ENCODE measurements at places on chromosomes 5 and 9.

- ATAC-seq = peak; percentile 92
Observed at GRCh38 chr9:130220352-130220751, 45.2 kb upstream of the HMCN2 start.

GRCh38 chr5:176611435-176611834 is 1.5 kb upstream of the GPRIN1 start:
- ATAC-seq = no peak

DNA sequence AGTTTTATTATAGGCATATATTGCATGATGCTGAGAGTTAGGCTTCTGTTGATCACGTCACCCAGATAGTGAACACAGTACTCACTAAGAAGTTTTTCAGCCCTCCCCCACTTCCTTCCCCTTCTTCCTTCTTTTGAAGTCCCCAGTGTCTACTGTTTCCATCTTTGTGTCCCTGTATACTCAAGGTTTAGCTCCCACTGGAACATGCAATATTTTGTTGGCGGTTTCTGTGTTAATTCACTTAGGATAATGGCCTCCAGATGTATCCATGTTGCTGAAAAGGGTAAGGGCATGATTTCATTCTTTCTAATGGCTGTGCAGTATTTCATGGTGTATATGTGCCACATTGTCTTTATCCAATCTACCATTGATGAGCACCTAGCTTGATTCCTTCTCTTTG is 764.3 kb downstream of the MTRR start:
- ATAC-seq = no peak

DNA sequence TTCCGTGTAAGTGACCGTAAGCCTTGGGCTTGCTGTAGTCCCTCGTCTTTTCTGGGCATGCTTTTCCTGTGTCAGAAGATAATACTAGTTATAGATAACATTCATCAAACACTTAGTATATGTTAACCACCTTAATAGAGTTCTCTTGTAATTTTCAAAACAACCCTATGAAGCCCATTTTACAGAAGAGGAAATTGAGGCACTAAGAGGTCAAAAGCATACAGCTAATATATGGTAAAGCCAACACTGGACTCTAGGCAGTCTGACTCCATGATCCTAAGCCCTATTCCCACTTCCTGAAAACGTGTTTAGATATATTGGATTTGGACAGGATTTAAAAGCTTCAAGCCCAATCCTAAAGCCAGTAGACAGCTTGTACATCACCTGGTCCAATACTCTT is 153.8 kb downstream of the CEP120 start:
- ATAC-seq = no peak

GRCh38 chr5:141810702-141811101 is 67.5 kb downstream of the PCDH1 start:
- no peak for ATAC-seq

- ATAC-seq = no peak
Observed at GRCh38 chr9:90029996-90030395, 425.2 kb downstream of the GADD45G start.

GRCh38 chr9:136370687-136371532 is 2.6 kb downstream of the CARD9 start:
- ATAC-seq = peak; percentile 6

GRCh38 chr5:134577022-134577795 is 51.7 kb downstream of the JADE2 start:
- peak; percentile 93 for ATAC-seq

DNA sequence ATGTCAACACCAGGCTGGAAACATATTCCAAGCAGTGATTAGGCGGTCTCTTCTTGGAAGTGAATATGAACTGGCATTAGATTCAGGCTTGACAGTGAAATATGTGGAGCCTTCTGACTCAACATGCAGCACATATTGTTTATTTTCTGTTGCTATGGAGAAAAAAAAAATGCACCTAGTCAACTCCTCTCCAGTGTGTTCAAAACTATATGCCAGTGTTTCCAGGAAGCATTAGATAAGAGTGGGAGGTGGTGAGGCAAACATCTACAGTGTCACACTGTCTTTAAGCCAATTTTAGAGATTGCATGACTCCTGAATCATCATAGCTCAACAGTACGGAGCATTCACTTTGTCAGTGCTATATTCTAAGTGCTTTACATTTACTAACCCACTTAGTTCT is 117.9 kb downstream of the HCN1 start:
- no peak for ATAC-seq

DNA sequence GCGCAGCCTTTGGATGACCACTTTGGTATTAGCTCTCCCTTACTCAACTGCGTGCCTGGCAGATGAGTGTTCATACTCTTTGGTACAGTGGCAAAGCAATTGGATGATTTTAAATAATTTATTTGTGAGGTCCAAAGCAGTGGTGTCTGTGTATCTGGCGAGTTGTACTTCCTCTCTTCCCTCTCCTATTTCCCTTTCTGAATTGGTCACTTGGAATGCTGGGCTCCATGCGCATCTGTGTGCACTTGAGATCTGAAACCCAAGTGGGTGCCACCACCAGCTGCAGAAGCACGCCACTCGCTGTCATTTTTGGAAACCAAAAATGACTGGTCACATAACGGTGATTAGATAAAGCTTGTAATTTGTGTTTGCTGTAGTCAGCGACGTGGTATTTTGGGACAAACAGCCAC is 386.0 kb upstream of the KLF4 start:
- ATAC-seq = no peak

DNA sequence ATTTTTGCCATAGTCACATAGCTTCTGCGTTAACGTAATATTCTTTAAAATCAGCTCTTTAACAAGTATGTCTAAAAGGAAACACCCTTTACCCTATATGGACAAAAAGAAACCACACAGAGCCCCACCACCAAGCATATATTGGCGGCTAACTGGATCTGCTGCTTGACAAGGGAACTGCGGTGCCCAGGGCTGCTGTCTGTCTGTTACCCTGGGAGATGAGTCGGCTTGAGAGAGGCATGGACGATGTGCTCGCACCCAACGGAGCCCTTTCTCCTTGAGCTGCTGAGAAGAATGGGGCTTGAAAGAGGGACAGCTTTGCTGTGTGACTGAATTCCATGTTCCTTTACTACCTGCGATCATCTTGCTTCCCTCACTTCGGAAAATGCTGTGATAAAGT is 158.6 kb upstream of the SHB start:
- ATAC-seq = peak; percentile 71

All from motor neuron (in vitro differentiated cells).